Lung (tissue), 17 donors: ENCODE measurements at places on chromosomes 11 and 22. TPM values are rescaled to one million over a fixed set of nuclear protein-coding genes. Genes with fewer than 3 reads are reported as not detected.

Gene INTS4
- 29.3 TPM for total RNA-seq

- no peak overlapping the region for H3K4me3 ChIP-seq
- DNase-seq: no peak
- H3K27me3 ChIP-seq: no peaks in the 10 kb centered on the region
- no peaks in the 10 kb centered on the region for H3K36me3 ChIP-seq
- no peak overlapping the region for H3K27ac ChIP-seq
These were observed 24.7 kb downstream of the TNRC6B start for GRCh38 chr22:40202225-40202944.

DNA sequence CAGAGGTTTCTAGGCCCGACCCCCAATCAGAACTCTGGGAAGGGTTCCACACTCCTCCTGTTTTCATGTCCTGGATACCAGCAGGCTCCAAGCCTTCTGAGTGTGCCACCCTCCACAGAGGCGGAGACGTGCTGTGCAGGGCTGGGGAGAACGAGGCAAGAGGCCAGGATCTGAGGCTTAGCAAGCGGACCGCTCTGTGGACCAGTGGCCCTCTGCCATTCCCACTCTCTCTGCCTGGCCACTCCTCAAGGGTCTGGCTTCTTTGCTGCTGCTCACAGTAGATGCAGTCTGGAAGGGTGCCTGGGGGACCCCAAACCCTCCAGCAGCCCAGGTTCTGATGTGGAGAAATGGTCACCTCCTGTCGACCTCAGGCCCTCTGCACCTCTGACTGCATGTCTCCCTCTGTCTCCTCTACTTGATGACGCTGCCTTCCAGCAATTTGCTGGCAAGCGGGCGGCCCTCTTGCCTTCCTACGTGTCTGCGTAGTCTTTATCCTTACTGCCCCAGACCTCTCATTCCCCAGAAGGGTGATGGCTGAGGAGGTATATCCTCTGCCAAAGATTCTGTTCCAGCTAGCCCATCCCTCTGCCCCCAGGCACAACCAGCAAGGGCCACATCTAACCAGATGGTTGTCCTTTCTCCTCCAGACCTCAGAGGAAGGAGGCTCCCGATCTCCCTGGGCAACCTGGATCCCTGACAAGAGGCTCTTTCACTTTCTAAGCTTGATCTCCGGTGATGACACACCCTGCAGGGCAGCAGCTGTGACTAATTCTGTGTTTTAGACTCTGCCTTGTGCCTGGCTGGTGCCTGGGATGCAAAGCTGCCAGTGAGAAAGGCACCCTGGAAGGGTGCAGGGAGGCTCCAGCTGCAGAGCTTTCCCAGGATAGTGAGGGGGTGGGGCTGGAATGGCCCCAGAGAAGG lies 87.3 kb downstream of the NAT10 start:
- DNase-seq: no peak
- peaks cover 3% of the 10 kb centered on the region for H3K36me3 ChIP-seq
- no peaks in the 10 kb centered on the region for H3K27me3 ChIP-seq
- H3K4me1 ChIP-seq: peaks cover 17% of the 10 kb centered on the region

- H3K4me3 ChIP-seq: no peak overlapping the region
- H3K27ac ChIP-seq: no peak overlapping the region
- H3K36me3 ChIP-seq: peaks cover 22% of the 10 kb centered on the region
- H3K4me1 ChIP-seq: no peaks in the 10 kb centered on the region
- no peaks in the 10 kb centered on the region for H3K27me3 ChIP-seq
These were observed 29.8 kb downstream of the SGSM3 start for GRCh38 chr22:40400159-40400558.

Gene RAB3IL1
- total RNA-seq: 8.8 TPM

Gene NAALAD2
- total RNA-seq: 32.0 TPM

Gene GLYAT
- not detected for total RNA-seq

GRCh38 chr22:37677493-37677974 lies 2.1 kb downstream of the LGALS1 start:
- no peak for DNase-seq
- H3K4me3 ChIP-seq: peak overlapping the region; percentile 31
- no peaks in the 10 kb centered on the region for H3K27me3 ChIP-seq
- peaks cover 8% of the 10 kb centered on the region for H3K4me1 ChIP-seq

GRCh38 chr22:35126993-35127392 lies 61.0 kb downstream of the ISX start:
- no peaks in the 10 kb centered on the region for H3K36me3 ChIP-seq
- no peak overlapping the region for H3K27ac ChIP-seq
- no peak overlapping the region for H3K4me3 ChIP-seq
- no peak for DNase-seq

Gene PLEKHB1
- 9.6 TPM for total RNA-seq

Gene KCNJ5
- total RNA-seq: 3.3 TPM

Gene KIRREL3
- 0.71 TPM for total RNA-seq

- no peak overlapping the region for H3K4me3 ChIP-seq
- DNase-seq: no peak
These were observed 2.5 kb downstream of the USP2 start for GRCh38 chr11:119378851-119379465.

- H3K27me3 ChIP-seq: no peaks in the 10 kb centered on the region
- no peak overlapping the region for H3K27ac ChIP-seq
- no peak for DNase-seq
- no peak overlapping the region for H3K4me3 ChIP-seq
- peaks cover 2% of the 10 kb centered on the region for H3K4me1 ChIP-seq
These were observed 4.9 kb downstream of the GRK3 start for GRCh38 chr22:25569361-25569760.

DNA sequence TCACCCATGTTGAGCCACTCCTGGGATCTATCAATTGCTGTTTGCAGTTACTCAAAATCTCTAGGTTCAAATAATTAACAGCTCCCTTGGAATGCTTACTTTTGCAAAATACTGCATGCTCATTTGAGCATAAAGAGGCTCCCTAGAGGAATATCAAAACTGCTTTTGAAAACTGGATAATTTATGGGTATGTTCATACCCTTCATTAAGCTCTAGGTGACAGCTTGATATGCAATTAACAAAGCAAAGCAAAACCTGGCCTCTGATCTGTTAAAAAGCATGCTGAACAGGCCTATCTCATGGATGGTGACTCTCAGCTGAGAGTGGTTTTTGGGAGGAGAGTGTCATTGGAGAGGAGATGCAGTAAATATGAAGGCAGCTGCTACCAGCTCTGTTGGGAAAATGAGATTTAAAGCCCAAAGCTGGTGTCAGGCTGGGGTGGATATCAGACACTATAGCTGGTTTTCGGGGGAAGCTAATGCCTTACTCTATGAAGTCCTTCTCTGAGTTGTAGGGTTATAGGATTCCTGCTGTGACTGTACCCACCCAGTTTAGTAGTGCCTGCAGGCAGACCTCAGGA lies 110.9 kb downstream of the RASSF10 start:
- no peak for DNase-seq
- no peak overlapping the region for H3K27ac ChIP-seq
- no peaks in the 10 kb centered on the region for H3K27me3 ChIP-seq
- H3K4me1 ChIP-seq: no peaks in the 10 kb centered on the region
- no peaks in the 10 kb centered on the region for H3K36me3 ChIP-seq
- H3K4me3 ChIP-seq: no peak overlapping the region

DNA sequence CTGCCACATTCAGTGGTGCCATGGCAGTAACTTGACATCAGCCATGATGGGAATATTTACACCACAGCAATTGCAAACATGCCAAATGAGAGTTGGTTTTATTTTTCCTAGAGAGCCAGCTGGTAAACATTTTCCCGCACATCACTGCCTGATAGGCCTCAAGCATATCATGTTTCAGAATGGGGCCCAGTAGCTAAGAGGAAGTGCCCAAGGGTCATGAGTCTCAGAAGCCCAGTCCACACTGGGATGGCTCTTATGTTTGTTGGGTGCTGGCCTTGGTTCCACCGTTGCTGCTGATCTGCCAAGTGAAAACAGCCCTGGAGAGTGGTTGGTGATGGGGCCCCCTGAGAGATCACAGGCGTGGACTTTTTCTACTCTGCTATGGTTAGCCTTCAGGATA lies 64.3 kb upstream of the NAV2 start:
- peak; percentile 70 for DNase-seq
- H3K27ac ChIP-seq: no peak overlapping the region
- peaks cover 24% of the 10 kb centered on the region for H3K4me1 ChIP-seq
- no peaks in the 10 kb centered on the region for H3K27me3 ChIP-seq
- H3K36me3 ChIP-seq: no peaks in the 10 kb centered on the region

Gene C11orf87
- 0.09 TPM for total RNA-seq

DNA sequence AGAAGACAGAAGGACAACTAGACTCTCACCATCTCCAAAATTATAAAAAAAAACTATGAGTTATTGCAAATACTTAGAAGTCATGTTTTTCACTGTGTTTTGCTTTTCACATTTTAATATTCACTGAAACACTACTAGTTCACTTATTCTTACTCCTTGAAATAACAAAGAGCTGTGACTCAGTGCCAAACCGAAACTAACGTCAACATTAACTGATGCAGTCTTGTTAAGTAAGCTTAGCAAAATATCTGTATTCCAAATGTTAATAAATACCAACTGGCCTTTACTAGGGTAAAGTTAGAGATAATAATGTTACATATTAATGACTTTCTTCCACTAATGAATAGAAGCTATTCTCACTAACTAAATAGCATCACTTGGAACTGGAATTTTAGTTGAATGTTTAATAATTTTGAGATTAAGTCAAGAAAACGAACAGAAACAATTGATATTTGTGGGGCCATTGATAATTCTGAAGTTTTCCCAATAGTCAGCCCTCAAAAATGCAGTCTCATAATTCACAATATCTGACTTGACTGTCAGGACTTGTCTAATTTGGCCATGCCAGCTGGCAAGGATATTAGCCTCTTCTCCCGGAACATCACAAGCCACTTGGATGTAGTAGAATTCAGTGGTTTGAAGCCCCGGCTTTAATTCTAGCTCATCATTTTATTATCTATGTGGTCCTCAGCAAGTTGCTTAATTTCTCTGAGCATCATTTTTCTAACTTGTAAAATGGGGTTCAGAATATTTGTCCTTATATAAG lies 230.1 kb upstream of the DDI1 start:
- H3K27ac ChIP-seq: no peak overlapping the region
- no peak overlapping the region for H3K4me3 ChIP-seq
- H3K4me1 ChIP-seq: no peaks in the 10 kb centered on the region
- DNase-seq: no peak

GRCh38 chr11:130055617-130056016 lies 14.1 kb upstream of the APLP2 start:
- no peak for DNase-seq
- peaks cover 6% of the 10 kb centered on the region for H3K4me1 ChIP-seq
- H3K27ac ChIP-seq: no peak overlapping the region
- no peaks in the 10 kb centered on the region for H3K27me3 ChIP-seq
- no peak overlapping the region for H3K4me3 ChIP-seq
- H3K36me3 ChIP-seq: no peaks in the 10 kb centered on the region

DNA sequence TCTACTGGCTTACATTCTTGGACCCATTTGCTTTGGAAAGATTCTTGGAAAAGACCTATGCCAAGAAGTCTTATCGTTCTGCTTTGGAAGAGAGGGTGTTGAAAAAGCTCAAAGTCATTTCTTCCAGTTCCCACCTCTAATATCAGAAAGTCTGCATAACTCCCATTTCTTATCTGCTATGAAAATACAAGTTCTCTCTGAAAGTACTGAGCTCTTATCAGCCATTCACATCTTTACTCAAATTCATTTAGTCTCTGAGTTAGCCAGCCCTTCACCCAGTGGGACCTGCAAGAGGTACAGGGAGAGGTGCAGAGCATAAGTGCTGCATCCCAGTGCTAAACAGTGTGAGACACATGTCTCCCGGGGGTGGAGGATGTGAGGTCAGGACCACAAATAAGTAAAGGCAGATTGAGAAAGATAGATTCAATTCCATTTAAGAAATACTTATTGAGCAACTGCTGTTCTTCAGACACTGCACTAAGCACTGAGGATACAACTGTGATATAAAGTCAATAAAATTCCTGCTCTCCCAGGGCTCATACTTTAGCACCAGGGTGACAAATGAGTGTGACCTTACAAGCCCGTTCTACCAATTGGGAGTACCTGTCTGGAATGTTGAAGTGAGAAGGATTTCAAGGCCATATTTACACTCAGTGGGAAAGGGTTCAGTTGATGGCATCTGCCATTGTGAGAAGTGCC lies 76.7 kb downstream of the PISD start:
- H3K4me3 ChIP-seq: no peak overlapping the region
- peaks cover 8% of the 10 kb centered on the region for H3K36me3 ChIP-seq
- H3K27me3 ChIP-seq: no peaks in the 10 kb centered on the region
